ENCODE measurements at places on chromosomes 11 and 22.

GRCh38 chr22:19448076-19448607 is 631 bp upstream of the C22orf39 start:
- DNase-seq: peak; percentile 64

- no peak for DNase-seq
Observed at GRCh38 chr11:14451825-14452224, 47.8 kb downstream of the COPB1 start.

DNA sequence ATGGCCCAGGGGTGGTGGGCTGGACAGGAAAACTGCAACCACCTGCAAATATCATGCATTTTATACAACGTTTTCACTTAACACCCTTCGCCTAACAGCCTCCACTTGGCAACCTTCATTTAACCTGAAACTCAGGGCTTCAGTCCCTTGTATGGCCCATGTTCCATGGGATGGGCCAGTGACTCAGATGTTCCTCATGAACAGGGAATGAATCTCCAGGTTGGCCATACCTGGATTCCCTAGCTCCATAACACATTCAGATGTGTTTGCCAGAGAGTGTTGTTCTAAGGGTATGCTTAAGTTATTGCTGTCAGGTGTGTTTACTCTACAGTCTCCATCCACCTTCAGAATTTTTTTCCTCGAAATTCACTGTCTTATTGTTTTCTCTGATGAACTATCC is 316.9 kb downstream of the JRKL start:
- DNase-seq: no peak

- no peak for DNase-seq
Observed at GRCh38 chr22:45876136-45877035, 100.6 kb downstream of the WNT7B start.

DNA sequence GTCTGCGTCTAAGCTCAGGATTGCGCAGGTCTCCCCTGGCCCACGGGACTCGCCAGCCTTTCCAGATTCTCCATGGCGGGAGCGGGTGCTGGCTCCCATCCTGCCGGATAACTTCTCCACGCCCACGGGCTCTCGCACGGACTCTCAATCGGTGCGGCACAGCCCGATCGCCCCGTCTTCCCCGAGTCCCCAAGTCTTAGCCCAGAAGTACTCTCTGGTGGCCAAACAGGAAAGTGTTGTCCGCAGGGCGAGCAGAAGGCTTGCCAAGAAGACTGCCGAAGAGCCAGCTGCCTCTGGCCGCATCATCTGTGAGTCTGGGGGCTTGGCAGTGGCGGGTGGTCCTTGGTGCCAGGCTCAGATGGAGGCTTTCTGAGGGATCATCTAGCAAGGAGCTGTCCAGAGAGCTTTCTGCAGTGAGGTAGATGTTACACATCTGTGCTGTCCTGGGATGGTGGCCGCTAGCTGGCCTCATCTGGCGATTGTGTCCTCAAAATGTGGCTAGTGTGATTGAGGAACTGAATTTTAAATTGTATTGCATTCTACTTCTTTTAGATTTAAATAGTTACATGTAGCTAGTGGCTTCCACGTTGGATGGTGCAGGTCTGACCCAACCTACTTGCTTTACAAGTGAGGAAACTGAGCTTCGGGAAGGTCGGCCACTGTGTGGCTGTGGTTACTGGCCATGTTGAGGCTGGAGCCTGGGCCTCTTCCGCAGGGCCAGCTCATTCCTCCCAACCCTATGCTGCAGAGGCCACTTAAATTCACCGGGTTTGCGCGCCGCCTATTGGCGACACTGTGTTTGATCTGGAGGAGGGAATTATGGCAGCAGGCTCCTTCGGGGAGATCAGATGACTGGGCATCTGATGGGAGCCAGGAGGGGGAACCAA is 6.7 kb downstream of the INCENP start:
- no peak for DNase-seq

DNA sequence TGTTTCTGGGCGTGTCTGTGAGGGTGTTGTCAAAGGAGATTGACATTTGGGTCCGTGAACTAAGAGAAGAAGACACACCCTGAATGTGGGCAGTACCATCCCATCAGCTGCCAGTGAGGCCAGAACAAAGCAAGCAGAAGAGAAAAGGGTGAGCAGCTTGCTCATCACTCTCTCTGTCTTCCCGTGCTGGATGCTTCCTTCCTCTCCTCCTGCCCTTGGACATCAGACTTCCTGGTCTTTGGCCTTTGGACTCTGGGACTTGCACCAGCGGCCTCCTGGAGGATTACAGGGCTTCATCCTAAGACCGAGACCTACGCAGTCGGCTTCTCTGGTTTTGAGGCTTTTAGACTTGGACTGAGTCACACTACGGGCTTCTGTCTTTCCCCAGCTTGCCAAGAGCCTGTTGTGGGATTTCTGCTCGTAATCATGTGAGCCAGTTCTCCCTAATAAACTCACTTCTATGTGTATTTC is 18.8 kb downstream of the APOL2 start:
- DNase-seq: no peak

- peak; percentile 96 for DNase-seq
Observed at GRCh38 chr11:61129639-61130523, 27.6 kb downstream of the CD5 start.

Data from AG08396 (cell line).